ENCODE measurements at places on chromosomes 16 and 17.
A peak's percentile ranks its signal among the peaks of the same experiment; 100 is the strongest.

GRCh38 chr17:67841992-67842391 is 16.7 kb downstream of the BPTF start:
- DNase-seq: no peak

DNA sequence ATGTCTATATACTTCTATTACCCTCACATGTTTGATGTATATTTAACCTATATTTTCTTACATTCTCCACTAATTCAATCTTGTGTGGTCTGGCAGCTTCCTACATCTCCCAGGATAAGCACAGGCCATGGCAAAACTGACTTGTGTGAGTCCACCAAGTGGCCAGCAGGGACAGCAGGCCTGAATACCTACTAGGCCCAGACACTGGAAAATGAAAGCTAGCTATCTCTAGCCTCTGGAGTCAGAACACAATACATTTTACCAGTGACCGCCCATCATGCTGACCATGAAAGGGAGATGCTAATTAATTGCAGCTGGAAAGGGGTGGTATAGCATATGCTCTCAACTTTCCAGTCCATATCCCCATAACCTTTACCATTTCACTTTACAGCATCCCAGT is 132.3 kb downstream of the PCTP start:
- no peak for DNase-seq

GRCh38 chr17:489758-490329 is 137.2 kb upstream of the RPH3AL start:
- peak; percentile 50 for DNase-seq

GRCh38 chr17:8986295-8986694 is 20.8 kb upstream of the PIK3R5 start:
- no peak for DNase-seq

DNA sequence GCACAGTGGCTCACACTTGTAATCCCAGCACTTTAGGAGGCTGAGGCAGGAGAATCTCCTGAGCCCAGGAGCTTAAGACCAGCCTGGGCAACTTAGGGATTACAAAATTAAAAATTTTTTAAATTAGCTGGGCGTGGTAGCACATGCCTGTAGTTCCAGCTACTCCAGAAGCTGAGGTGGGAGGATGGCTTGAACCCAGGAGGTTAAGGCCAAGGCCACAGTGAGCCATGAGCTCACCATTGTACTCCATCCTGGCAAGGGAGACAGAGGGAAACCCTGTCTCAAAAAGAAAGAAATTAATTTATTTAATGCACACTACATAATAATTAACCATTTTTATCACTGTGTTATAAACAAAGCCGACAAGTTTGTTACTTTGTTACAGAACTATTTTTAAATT is 131.1 kb upstream of the TMEM97 start:
- DNase-seq: no peak

DNA sequence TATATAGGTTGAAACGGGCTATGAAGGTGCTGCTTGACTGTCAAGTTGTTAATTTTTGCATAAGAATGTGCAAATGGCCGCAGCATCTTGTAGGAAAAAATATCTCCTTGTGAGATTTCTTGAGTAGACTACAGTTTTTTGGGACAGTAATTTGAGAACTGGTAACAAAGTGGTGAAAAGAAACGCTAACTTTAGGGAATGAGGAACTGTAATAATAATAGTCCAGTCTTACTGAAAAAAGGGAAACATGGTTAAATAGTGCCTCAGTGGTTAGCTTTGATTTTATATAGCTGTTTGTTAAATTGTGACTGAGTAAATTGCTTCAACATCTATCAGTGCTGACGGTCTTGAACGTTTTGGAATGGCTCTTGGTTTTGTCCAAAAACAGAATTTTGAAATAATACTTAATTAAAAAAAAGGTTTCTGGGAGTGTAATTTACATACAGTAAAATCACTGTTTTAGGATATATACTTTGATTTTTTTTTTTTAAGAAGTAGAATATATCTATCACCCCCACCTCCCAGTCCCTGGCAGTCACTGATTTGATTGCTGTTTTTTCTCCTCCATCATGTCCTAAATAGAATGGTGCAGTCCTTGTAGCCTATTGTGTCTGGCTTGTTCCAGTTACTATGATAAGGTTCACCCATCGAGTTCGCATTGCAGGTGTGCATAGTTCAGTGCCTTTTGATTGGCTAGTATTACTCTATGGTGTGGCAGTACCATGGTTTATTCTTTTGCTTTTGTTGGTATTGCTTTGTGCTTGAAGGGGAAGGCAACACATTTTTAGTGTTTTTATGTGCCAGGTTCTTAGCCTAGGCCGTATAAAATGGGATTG is 2.8 kb downstream of the HAPSTR1 start:
- no peak for DNase-seq

GRCh38 chr16:16797239-16797638 is 418.3 kb downstream of the NPIPA7 start:
- DNase-seq: no peak

Data from effector CD4-positive, alpha-beta T cell (primary cell).